ENCODE measurements at places on chromosomes 2 and 18. TPM values are rescaled to one million over a fixed set of nuclear protein-coding genes. Genes with fewer than 3 reads are reported as not detected.

Gene SCN1A
- 19.1 TPM for total RNA-seq

GRCh38 chr2:109438773-109439389 is 174.9 kb downstream of the SEPTIN10 start:
- no peak for DNase-seq

- no peak for DNase-seq
Measured at GRCh38 chr2:18304849-18305248, 255.6 kb downstream of the RDH14 start.

DNA sequence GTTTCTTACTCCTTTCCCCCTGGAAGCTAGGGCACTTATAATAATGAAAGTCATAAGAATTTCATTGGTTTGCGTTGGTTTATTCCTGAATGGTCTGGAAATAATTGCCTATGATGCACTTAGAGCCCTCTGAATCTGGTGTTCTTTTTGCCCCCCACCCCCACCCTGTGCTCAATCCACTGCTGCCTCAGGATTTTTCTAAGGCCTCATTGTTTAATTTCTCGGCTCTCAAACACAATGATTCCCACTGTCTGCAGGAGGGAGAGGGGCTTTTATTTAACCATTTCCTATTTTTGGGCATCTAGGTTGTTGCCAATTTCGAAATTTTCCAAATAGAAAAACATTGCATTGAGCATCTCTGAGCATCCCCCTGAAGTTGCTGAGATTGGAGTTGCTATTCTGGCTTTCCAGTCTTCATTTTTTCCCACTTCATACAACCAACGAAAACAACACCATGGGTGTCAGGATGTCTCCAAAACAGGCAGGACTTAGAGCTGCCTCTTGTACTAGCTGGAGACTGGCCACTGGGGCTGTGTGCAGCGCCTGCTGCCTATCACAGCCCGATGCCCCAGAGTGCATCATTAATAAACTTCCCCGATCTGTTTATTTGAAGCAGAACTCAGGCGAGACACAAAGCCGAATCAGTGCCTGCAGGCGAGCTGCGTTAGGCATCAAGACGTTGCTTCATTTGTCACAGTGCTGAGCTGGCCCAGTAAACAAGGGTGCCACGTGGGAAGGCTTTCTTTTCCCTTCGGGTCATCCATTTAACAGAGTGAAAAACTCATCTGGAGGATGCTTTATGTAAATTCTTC is 1.8 kb upstream of the PCARE start:
- no peak for DNase-seq
